ENCODE measurements at places on chromosomes 12 and 14.

DNA sequence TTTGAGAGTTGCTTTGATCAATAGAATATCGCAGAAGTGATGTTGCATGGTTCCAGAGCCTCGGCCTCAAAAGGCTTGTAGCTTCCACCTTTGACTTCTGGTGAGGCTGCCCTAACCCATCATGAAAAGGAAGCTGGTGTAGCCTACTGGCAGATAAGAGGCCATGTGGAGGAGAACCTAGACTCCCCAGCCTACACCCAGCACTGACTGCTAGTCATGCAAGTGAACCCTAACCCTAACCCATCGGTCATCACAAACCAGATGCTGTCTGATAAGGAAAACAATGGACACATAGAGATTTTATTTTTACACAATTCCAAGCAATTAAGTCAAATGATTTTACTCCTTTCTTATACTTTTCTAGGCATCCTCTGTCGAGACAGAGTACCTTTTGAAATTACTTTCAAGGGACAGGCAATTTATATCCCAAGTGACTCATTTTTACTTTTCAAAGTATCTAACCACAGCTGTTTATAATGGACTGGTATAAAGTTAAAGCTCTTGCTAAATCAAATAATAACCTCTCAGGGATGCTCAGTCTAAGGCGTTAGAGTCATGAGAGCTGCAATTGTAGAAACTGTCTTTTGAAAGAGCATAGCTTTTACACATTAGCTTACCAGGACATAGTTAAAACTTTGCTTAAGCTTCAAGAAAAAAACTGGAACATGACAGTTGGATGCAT is 17.6 kb downstream of the PTPRB start:
- DNase-seq = no peak

GRCh38 chr12:130154276-130155070 is 7.8 kb upstream of the FZD10 start:
- no peak for DNase-seq

GRCh38 chr12:4039931-4040330 is 166.7 kb upstream of the PARP11 start:
- DNase-seq = no peak

DNA sequence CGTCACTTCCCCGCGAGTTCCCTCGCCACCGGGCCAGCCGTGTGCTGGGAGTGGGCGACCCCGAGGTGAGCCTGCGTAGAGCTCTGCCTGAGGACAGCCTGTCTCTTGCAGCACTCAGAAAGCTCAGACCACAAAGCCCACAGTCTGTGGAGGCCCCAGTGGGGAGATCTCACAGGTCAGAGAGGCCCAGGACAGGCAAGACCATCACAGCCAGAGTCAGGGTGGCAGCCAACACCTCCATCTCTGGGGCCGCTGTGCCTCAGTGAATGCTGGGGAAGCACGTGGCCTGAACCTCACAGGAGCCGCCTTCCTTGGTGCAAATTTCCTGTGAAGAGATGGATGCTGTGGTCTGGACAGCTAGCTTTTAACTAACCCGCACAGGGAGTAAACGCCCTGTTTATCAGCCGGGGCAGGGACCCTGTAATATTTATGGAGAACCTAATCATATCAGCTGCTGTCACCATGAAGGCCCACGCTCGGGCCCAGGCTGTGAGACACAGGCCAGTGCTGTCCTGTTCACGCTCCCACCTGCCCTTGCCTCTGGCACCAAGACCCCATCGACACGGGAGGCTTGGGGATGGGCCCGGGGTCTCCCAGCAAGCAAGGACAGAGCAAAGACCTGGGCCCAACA is 56.9 kb downstream of the CDC42BPB start:
- DNase-seq = no peak

DNA sequence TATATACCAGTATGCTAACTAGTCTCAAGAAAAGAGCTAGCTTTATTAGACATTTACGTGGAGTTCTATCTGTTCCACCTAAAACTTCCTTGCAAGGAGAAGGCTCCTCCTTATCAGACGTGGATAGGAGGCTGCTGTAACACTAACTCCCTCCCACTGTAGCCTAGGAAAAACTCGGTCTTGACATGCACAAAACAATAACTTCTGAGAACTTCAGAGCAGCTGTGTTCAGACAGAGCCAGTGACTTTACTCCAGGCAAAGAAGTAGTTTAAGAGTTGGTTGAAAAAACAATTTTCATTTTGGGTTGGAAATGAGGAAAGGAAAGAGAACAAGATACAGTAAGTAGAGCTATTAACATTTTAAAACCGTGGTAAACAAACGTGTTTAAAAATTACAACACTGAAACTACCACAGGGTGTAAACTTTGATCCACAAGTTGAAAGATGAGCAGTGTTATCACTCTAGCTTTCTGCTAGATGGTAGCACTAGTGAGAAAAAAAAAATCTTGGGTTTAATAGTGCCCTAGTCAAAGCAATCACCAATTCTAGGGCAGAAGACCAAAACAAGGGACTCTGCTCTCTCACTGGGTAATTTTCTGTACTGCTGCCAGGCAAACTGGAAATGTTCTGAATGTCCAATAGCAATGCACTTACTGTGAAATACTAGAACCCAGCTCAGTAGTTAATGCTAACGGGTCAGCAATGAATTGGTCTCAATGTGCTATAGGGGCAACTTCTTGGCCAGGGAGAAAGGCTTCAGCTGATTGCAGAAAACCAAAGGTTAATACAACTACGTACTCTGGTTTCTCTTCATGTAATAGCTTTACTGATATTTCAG is 2.4 kb downstream of the ATF7 start:
- no peak for DNase-seq

DNA sequence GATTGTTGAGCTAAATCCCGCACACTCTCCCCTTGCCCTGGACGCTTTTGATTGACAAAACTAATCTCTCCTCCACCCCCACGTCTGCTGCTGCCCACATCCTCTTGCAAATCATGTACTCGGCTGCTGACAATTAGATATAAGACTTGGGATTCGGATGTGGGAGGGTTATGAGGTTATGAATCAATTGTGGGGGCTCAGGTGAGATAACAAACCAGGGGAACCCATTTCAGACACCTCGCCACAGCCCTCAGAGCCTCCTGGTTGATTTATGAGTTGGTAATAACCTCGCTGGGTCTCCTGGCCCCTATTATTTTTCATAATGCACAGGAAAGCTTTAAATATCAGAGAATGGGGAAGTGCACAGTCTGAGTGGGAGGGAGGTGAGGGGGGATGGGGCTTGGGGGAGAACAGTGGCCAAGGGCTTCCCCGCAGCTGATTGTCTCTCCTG is 449.9 kb downstream of the DPF3 start:
- no peak for DNase-seq
